ENCODE measurements at places on chromosomes 1 and 21.

DNA sequence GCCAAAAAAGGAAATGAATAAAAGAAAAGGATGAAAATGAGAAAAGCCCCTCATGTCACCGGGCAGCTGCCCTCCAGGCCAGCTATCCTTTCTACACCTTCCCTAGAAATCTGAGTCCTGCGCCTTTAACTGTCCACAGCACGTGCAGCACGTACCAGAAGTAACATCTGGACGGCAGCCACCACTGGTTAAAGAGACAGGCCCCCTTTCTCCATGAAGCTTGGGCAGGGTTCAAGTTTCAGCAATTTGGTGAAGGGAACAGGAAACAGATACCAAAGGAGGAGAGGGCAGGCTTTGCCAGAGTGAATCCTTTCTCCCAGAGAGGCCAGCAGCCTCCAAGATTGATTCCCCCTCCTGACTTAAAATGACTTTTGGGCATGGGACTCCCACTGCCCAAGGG lies 3.6 kb upstream of the KIAA2013 start:
- DNase-seq = no peak

DNA sequence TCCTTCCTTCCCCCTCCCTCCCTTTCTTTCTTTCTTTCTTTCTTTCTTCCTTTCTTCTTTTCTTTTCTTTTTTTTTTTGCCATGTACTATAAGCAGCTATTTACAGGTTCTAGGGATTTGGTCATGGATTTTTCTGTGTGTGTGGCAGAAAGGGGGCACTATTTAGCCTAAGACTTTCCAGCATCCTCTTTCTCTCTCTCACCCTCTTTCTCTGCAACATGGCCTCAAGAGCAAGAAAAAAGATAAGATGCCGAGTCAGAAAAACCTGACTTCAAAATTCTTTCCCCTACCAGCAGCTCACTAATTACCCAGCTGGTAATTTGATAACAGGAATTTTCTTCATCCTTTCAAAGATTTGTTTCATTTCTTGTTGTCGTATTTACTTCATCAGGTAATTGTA lies 458.3 kb upstream of the ADAMTS5 start:
- DNase-seq = no peak

- no peak for DNase-seq
Measured at GRCh38 chr1:17233675-17234320, 15.1 kb upstream of the PADI3 start.

GRCh38 chr1:10781137-10781536 lies 15.3 kb downstream of the CASZ1 start:
- DNase-seq = no peak

DNA sequence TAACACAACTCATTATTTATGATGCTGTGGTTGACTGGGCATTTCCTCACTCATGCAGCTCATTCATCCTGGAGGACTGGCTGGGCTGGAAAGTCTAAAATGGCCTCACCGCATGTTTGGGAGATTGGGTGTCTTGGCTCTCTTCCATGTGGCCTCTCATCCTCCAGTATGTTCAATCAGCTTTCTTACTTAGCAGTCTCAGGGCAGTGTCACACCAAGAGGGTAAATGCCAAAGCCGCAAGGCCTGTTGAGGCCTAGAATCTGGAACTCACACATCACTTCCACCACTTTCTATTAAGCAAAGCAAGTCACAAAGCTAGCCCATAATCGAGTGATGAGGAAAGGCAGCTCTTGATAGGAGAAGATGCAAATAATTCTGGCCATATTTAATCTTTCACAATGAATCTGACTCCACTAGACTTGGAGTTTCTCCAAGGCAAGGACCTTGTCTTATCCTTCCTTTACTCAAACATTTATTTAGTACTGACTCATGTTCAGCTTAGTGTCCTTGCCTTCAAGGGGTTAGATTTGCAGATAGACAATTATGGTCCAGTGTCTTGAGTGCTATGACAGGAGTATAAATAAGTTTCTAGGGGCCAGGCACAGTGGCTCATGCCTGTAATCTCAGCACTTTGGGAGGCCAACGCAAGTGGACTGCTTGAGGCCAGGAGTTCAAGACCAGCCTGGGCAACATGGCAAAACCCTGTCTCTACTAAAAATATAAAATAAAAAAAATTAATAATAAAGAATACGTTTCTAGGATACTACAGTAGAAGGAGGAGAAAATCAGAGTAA lies 45.1 kb downstream of the TMEM53 start:
- no peak for DNase-seq

- no peak for DNase-seq
Measured at GRCh38 chr1:35876988-35877387, 6.0 kb upstream of the AGO1 start.

DNA sequence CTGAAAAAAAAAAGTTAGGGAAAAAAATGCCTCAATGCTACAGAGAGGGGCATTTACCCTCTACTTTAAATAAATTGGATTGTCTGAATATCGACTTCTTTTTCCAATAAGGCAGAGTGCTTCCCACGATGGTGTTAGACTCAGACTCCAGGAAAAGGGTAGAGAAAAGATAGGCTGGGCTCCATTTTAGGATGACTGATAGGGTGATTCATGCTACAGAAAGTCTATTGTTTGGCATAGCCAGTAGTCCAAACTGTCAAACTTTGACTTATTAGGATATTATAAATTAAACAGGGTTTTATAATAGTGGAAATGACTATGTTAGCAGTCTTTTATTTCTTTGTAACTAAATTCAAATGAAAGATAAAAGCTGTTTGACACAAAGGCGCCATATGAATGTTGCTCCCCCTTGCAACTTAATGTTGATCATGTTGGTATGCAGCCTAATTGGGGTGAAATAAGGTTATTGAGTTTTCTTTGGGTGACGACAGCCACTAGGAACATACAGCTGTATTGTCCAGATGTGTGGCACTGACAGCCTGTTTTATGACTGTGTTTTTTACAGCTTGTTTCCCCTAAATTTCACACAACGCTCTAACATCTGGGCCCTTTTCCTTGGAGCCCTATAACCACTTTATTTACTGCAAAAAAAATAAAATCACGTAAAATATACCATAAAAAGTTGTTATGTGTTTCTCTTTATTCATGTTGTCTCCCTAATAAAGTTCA lies 69.3 kb downstream of the SPAG17 start:
- DNase-seq = no peak

DNA sequence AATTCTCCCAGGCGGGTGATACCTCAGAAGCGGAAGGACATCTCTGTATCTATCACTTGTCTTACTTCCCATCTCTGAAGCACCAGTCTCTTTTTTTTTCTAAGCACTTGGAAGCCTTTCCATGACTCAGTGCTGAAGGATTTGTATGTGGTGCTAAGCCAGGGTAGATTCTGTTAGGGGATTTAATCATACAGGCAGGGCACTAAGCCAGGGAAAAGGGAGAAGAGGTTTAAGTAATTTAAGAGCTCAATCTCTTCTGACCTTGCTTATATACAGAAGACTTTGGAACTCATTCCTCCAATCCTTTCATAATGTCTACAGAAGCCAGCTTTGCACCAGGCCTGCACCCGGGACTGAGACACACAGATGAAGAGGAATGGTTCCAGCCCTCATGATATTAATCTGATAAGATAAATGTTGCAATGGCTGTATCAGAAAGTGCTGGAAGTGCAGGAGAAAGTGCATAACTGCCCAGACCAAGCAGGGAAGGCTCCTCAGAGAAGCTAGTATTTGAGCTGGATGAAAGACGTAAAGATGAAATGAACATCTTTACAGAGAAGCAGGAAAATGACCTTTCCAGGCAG lies 11.0 kb downstream of the FAM163A start:
- DNase-seq = no peak

- no peak for DNase-seq
Measured at GRCh38 chr1:232627645-232628334, 2.1 kb downstream of the SIPA1L2 start.

DNA sequence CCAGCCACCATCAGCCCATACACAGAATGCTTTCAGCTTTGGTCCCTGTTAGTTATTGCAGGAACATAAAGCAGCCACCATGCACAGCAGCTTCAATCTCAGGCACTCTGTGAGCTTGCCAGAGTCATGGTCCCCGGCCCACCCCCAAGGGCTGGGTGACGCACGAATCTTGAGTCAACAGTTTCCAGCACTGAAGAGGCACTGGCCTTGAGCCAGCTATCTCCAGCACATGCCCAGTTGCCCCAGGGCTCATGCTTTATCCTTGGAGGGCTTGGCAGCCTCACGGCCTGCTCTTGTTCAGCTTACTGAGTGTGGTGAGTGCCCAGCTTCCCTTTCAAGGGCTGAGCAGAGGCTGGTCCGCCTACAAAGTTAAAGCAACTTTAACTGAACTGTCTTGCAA lies 200.7 kb upstream of the RAB4A start:
- no peak for DNase-seq

- peak; percentile 84 for DNase-seq
Measured at GRCh38 chr1:156816561-156817328, at the start of gene SH2D2A. SH2D2A (minus strand) TSS chr1:156816848; CDS start chr1:156816708, 140 bp downstream.

DNA sequence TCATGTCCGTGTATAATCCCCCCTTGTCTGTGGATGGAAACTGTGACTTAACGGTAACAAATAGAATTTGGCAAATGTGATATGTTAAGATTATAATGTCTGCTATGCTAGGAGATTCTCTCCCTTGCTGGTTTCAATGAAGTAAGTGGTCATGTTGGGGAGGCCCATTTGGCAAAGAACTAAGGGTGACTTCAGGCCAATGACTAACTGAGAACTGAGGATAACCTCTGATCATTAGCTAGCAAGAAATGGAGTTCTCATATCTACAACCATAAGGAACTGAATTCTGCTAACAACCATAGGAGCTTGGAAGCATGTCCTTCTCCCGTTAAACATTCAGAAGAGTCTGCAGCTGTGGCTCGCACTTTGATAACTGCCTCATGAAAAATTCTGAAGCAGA lies 2.3 kb downstream of the IFI44L start:
- DNase-seq = no peak

- no peak for DNase-seq
Measured at GRCh38 chr1:58585166-58585565, 8.1 kb upstream of the TACSTD2 start.

GRCh38 chr1:111880881-111881837 lies 108.3 kb downstream of the KCND3 start:
- no peak for DNase-seq

GRCh38 chr1:91623020-91623419 lies 122.4 kb downstream of the CDC7 start:
- no peak for DNase-seq

GRCh38 chr21:27582246-27582947 lies 615.5 kb upstream of the ADAMTS5 start:
- no peak for DNase-seq

DNA sequence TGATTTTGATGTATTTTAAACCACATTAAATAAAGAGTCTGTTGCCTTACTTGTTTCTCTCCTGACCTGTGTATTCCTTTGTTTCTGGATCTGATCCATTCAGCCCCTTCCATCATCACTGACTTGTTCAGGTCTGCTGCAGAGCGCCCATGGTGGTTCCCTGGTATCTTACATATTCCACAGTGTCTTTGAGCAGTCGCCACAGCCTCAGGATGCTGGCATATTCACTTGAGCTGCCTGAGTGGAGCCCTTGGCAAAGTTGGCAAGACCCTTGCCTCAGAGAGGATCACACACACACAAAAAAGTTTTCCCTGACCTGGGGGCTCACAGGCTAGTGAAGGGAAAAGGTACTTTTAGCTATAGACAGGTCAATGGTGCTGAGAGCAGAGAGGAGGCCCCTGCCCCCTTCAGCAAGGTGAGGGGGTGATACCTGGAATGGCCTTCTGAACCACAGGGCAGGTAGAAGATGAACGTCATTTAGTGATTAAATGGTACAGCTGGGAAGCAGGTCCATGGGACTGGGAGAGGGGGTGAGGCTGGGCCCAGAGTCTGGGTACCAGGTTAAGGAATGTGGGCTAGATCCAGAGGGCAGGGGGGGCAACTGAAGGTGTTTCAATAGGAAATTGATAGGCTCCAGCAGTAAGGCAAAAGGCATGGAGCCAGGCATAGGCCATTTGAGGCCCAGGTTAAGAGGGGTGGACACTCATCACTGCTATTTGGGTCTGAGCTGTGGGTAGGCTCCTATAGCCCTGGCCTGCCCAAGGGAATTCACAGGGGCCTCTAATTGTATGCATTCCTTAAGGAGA lies 2.0 kb upstream of the CCDC28B start:
- DNase-seq = no peak

GRCh38 chr1:13732971-13733667 lies 33.1 kb downstream of the PRDM2 start:
- no peak for DNase-seq

GRCh38 chr1:200909757-200910239 lies 15.1 kb downstream of the INAVA start:
- no peak for DNase-seq

- no peak for DNase-seq
Measured at GRCh38 chr21:41428311-41428710, 2.3 kb downstream of the MX1 start.

DNA sequence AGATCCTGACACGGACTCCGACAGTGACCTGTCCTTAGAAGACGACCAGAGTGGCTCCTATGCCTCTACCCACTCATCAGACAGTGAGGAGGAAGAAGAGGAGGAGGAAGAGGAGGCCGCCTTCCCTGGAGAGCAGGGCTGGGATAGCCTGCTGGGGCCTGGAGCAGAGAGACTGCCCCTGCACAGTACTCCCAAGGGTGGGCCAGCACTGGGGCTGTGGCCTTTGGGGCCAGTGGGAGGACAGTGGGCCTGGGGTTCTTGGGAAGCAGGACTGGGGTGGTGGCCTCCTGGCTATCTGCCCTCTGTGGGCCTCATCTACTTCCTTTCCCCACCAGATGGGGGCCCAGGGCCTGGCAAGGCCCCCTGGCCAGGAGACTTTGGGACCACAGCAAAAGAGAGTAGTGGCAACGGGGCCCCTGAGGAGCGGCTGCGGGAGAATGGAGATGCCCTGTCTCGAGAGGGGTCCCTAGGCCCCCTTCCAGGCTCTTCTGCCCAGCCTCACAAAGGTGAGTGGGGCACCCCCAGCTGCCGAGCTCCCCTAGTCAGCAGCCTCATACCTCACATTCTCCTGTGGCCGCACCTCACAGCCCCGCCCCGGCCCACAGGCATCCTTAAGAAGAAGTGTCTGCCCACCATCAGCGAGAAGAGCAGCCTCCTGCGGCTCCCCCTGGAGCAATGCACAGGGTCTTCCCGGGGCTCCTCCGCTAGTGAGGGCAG lies 10.0 kb downstream of the PSRC1 start:
- DNase-seq = no peak

GRCh38 chr1:206739411-206740076 lies 31.0 kb upstream of the IL19 start:
- no peak for DNase-seq

DNA sequence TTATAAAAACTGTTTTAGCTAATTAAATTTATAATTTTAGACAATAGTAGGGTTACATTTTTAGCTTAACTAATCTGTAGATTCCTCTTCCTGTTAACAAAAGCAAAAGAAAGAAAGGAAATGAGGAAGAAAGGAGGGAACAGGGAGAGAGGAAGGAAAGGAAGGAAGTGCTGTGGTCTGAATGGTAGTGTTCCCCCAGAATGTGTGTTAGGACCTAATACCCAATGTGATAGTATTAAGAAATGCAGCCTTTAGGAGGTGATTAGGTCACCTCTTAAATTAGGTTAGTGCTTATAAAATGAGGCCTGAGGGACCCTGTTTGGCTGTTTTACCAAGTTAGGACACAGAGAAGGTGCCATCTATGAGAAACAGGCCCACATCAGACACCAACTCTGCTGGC lies 136.9 kb upstream of the SAMSN1 start:
- DNase-seq = no peak

Measured in activated CD4-positive, CD25-positive, alpha-beta regulatory T cell treated with anti-CD3 and anti-CD28 coated beads, Interleukin-2, amount 50 U/mL, for 72 hours (primary cell).